NCI-H1105 (cell line): ENCODE measurements at places on chromosomes 5 and 9.

DNA sequence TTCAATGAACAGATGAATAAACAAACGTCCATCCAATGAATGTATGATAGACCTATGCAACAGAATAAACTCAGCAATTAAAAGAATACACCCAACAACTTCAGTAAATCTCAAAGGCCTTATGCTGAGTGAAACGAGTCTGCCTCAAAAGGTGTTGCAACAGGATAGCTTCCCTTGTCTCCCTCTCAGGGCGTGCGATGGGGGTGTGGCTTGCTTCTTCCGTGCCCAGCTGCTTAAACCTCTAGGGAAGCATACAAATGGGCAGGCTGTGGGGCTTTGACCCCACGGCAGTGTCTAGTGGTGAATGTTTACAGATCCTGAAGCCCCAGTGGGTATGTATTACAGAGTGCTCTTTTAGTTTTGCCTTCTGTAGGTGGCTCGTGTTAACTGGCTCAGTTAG is 87.0 kb upstream of the CCL21 start:
- no peak for DNase-seq

DNA sequence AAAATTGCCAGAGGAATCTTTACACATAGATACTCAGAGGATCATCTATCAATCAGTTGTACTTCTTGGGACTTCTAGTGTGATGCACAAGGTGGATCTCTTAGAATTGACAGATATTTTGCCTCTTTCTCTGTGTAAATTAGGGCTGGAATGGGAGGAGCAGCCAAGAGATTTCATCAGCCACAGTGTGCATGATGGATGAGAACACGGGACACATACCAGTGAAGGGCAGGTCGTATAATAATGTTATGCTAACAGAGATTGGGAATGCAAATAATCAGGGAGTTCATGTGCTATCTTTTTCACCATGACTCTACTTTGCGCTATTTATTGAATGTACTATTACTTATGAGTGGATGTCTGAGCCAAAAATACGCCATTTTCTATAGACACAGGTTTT is 43.3 kb upstream of the ISOC1 start:
- no peak for DNase-seq

GRCh38 chr5:172456076-172456722 is 1.9 kb upstream of the SH3PXD2B start:
- DNase-seq = no peak

DNA sequence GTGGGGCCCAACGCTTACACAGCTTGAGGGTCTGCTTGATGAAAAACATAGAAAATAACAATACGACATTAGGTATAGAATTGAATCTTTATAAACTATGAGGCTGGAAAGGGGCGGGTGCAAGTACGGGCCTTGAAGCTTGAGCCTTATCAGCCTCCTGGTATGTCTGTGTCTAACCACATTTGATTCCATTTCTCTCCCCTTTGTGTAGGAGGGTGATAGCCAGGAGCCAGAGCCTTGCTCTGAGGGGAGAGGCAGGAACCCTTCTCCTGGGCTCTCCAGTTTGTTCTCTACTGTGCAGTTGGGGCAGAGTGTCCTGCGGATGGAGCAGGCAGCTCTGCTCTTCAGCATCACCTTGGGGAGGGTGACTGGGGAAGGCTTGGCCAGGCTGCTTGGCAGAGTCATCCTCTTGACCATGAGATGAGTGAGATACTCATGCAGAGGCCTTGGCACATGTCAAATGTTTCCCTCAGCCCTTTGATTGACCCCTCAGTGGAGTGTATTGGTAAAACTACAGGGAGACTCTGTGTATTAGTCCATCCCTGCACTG is 153.5 kb downstream of the SEMA6A start:
- no peak for DNase-seq

GRCh38 chr9:115373710-115374045 is 255.7 kb upstream of the TNC start:
- DNase-seq = no peak

- DNase-seq = no peak
Measured at GRCh38 chr9:91785447-91785842, 164.6 kb downstream of the ROR2 start.

GRCh38 chr9:21906881-21907280 is 87.3 kb downstream of the CDKN2A start:
- no peak for DNase-seq

DNA sequence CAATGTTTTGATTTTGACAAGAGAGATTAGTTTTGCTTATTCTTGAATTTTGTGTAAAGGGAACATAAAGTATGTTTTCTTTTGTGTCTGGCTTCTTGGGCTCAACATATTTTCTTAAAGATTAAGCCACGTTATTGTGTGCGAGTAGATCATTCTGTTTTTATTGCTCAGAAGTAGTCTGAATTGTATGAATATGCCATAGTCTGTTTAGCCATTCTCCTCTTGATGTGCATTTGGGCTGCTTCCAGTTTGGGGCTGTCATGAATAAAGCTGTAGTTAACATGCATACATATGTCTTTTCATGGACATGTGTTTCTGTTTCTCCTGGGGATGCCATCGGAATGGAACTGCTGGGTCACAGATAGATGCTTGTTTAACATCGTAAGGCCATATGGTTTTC is 198.9 kb downstream of the FANCC start:
- no peak for DNase-seq

- DNase-seq = no peak
Measured at GRCh38 chr9:133854765-133855164, 116.6 kb upstream of the SARDH start.

DNA sequence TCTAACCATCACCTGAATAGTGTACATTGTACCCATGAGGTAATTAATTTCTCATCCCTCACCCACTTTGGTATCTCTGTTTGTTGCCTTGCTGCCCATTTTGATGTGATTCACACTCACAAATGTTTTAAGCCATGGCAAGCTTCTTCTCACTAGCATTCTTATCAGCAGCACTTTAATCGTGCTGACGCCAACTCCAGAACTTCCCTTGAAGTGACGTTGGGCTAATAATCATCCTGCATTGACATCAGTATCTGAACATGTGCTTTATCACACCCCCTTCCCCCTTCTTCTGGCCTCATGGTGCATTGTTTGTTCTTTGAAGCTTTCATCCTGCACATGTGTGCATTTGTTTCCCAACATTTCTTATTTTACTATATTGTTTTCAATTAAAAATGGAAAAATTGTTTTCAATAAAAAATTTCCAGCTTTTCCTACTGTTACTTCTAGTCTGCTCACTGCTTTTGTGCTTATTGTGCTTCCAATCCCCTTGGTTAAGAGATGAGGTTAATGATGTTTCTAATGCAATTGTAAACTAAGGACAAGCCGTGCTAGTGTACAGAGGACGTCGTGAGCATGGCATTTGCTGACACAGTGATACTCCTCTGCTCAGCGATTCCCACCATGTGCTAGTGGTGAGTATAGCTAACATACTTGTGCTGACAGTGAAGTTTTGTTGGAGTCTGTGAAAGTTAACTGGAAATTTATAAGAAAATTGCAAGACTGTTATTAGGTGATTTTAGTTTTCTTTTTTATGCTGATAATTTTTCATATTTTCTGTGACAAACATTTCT is 238.5 kb downstream of the KDM4C start:
- no peak for DNase-seq

GRCh38 chr9:101209670-101210069 is 175.1 kb downstream of the BAAT start:
- DNase-seq = no peak

DNA sequence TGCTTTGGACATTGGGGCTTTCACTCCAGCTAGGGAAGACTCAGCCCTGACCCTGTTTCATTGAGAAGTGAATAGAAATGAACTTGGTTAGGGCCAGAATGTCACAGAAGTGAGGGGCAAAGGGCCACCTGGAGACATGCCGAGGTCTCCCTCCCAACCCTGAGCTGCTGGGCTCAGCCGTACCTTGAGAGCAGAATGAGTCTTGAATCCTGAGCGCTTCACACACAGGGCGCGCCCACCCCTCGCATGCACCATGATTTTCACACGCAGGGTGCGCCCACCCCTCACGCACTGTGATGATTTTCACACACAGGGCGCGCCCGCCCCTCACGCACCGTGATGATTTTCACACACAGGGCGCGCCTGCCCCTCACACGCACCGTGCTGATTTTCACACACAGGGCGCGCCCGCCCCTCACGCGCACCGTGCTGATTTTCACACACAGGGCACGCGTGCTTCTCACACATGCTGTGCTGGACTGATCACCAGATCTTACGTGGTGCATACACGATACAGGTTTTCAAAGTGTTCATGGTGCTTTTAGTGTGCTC is 99.0 kb downstream of the EHMT1 start:
- DNase-seq = no peak

DNA sequence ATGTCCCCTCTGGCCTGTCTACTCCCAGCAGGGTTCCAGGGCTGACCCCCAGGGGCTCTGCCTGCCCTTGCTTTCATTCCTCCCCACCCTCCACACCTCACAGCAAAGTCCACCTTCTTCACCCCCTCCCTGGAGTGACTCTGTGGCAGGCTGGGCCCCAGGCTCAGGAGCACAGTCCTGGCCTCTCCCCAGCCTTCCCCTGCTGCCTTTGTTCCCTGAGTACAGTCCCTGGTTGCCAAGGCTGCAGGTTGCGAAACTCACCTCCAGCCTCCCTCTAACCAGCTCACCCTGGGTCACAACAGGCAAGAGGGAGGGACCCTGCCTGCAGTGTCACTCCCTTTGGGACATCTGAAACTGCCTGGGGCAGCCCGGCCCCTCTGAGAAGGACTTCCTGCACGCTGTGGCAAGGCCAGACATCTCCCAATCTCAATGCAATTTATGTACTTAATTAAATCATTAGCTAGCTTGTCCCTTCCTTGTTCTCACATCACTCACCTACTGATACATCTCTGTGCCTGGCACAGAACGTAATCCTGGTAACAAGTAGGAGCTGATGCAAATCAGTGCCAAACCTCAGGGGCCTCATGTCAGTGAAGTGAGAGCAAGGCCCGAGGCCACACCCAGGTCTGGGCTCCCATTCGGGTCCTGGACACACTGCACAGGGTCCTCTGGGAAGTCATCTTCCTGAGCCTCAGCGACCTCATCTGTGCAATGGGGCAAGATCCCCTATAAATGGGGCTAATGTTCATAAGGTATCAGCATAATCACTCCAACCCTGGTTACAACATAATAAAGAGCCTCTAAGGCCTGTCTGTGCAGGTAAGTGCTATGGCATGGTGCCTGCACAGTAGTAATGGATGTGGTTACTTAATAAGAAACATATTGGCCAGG is 27.3 kb upstream of the TRIM14 start:
- no peak for DNase-seq

DNA sequence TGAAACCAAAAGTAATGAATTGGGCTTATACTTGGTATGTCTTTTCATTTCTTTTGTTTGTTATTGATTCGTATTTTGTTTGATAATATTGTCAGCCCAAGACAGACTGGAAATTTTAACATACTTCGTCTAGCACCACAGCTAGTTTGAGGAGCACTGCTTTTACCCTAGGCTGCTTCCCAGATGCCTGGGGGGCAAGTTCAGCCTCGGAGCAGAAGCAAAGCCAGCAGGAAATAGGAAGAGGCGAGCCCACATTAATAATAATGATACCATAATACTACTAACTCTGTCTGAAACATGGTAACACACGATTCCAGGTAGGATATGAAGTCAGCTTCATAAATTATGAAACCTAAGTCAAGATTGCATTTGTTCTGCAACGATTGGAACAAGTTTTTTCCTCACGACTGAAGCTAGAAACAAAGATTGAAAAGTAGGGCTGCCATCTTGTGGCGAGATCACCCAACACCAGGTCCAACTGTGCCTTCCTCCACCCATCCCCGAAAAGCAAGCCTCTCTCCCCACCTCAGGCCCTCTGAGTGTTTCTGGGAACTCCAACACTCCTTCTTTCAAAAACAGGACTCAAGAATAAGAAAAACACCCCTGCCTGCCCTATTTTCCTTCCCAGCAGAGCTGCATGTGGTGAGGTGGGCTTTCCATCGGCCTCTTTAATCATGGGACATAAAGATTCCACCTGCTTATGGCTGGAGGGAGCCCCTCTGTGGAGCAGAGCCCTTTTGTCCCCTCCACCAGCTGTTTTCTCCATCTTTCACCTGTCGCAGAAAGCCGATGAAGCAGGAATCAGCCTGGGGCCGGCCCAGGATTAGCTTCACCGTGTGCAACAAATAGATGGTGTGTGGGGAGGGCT is 236.4 kb downstream of the CAAP1 start:
- no peak for DNase-seq

DNA sequence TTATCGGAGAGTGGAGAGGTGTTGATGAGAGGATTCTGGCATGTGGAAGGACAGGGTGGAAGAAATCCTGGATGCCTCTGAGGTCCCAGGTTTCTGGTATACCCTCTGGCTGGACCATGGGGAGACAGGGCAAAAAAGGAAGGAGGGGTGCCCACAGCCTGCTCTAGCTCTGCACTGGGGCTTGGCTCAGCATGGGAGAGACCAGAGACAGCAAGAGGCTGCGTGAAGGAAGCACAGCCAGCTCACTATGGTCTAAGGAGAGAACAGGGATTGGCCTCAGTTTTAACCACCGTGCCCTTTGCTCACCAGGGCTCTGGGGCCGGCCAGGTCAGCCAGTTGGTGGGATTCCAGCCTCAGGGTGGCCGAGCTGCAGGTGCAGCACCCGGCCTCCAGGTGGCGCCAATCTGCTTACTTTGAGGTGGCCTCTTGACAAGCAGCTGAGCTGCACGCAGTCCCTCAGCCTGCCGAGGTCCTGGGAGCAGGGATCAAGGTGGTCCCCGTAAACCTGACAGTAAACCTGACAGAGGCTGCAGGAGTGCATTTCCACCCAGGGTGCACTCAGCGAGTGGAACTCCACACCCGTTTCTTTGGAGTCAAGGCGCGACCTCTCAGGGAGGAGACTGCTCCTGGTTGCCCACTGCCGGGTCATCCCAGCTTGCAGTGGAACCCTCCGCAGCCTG is 25.0 kb upstream of the SPTLC1 start:
- peak; percentile 33 for DNase-seq

GRCh38 chr5:104186100-104186499 is 623.5 kb upstream of the NUDT12 start:
- no peak for DNase-seq

- DNase-seq = peak; percentile 10
Measured at GRCh38 chr9:26744191-26744965, 148.2 kb downstream of the CAAP1 start.

DNA sequence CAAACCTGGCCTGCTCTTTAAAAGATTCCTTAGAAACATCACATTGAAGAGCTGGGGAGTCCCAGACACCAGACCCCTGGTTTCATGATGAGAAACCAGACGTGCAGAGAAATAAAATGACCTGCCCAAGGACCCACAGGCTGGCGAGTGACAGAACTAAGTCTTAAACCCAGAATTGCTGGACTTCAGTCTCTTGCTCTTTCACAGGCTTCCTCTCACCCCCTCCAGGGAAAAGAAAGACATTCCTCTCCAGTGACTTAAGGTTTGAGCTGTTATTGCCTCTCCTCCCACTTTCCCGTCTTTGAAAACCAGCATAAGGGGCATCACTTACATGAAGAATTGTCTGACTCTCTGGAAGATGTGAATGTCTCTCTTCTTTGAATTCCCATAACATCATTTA is 535.2 kb downstream of the IRX1 start:
- DNase-seq = no peak

GRCh38 chr5:83744821-83745220 is 24.2 kb upstream of the HAPLN1 start:
- no peak for DNase-seq
